Camera-type eye (tissue), 1 donor: ENCODE measurements at places on chromosomes 5 and 9. TPM values are rescaled to one million over a fixed set of nuclear protein-coding genes. Genes with fewer than 3 reads are reported as not detected.

Gene PALM2AKAP2
- 40.9 TPM for total RNA-seq

Gene LCN15
- total RNA-seq, result not detected

Gene FER
- total RNA-seq, result 71.6 TPM

Gene BARHL1
- not detected for total RNA-seq

Gene ALDH7A1
- 84.9 TPM for total RNA-seq

Gene NPR2
- 30.7 TPM for total RNA-seq

Gene CAMK4
- 28.8 TPM for total RNA-seq

Gene PARP8
- total RNA-seq, result 19.0 TPM

Gene TBC1D9B
- total RNA-seq, result 62.9 TPM

Gene DMAC1
- total RNA-seq, result 16.5 TPM

Gene AUH
- total RNA-seq, result 55.1 TPM

Gene ARID3C
- not detected for total RNA-seq

Gene IL17B
- total RNA-seq, result 7.1 TPM

Gene TNFSF15
- 1.0 TPM for total RNA-seq

Gene N4BP3
- total RNA-seq, result 10.6 TPM

Gene SHOC1
- total RNA-seq, result not detected

Gene ANKRD55
- 12.5 TPM for total RNA-seq

Gene FCHO2
- 47.1 TPM for total RNA-seq

Gene TSSK1B
- total RNA-seq, result 0.38 TPM

Gene FASTKD3
- total RNA-seq, result 26.1 TPM

Gene CHD1
- total RNA-seq, result 169 TPM

Gene IFNW1
- not detected for total RNA-seq

Gene EPB41L4B
- total RNA-seq, result 8.9 TPM

Gene PCDHGB2
- total RNA-seq, result 14.6 TPM

Gene GBGT1
- 10.4 TPM for total RNA-seq

Gene SLC4A9
- not detected for total RNA-seq

Gene FAM221B
- not detected for total RNA-seq

Gene ELP1
- total RNA-seq, result 50.9 TPM

Gene AQP7
- not detected for total RNA-seq

Gene HTR4
- 0.27 TPM for total RNA-seq

Gene ZDHHC21
- 56.0 TPM for total RNA-seq

Gene SNCAIP
- total RNA-seq, result 25.5 TPM

Gene IRF1
- total RNA-seq, result 11.2 TPM

Gene SEC24A
- 36.6 TPM for total RNA-seq

Gene NUTM2G
- not detected for total RNA-seq

Gene CTSL
- total RNA-seq, result 79.5 TPM

Gene MYORG
- total RNA-seq, result 3.0 TPM

Gene RASGRF2
- 55.9 TPM for total RNA-seq

Gene PCDHA12
- 5.1 TPM for total RNA-seq

Gene PLEKHG4B
- total RNA-seq, result 10.1 TPM

Gene KIF4B
- 0.33 TPM for total RNA-seq

Gene ACOT12
- not detected for total RNA-seq

Gene WDR41
- 80.0 TPM for total RNA-seq

Gene NEUROG1
- 5.9 TPM for total RNA-seq

Gene TRIM36
- 32.7 TPM for total RNA-seq
